ENCODE measurements at places on chromosomes 11 and 22.
A peak's percentile ranks its signal among the peaks of the same experiment; 100 is the strongest.

DNA sequence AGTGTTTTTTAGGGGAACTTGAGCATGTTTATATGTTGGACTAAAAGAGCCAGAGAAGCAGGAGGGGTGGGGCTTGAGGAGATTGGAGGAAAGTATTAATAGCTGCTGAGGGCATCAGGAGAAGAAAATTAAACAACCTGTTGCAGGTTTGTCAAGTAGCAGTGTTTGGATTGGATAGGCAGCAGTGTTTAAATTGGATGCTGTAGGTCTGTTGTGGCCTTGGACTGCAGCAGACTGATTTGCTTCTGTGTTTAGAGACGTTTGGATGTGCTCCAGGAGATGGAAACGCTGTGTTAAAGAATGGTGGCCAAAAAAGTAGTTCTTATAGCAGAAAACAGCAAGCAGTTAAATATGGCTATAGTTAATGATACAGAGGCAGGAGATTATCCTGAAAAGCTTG is 5.7 kb downstream of the EIF3L start:
- DNase-seq: no peak

DNA sequence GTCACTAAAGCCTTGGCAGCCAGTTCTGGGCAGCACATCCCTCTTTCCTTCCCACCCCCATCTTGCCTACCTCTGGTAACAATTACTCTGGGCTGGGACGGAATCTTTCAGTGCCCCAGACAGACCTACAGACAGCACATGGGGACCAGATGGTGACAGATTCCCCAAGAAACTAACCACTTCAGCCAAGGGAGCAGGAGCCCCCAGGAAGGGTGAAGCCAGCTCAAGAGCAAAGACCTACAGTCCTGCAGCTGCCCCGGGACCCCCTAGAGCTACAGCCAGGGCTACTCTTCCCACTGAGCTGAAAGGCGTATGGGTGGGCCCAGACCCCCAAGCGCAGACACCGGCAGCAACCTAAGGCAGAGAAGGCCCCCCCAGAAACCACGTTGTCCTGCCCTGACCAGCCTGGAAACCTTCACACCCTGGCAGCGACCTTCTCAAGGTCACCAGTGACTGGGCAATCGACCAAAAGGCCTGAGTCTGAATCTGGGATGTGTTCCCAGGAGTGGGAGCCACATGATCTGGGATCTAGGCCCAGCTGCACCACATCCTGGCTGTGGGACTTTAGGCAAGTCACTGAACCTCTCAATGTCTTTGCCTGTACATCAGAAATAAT is 65.8 kb downstream of the LRRC32 start:
- DNase-seq: no peak

- no peak for DNase-seq
Measured at GRCh38 chr11:64252003-64252872, 908 bp downstream of the PLCB3 start.

DNA sequence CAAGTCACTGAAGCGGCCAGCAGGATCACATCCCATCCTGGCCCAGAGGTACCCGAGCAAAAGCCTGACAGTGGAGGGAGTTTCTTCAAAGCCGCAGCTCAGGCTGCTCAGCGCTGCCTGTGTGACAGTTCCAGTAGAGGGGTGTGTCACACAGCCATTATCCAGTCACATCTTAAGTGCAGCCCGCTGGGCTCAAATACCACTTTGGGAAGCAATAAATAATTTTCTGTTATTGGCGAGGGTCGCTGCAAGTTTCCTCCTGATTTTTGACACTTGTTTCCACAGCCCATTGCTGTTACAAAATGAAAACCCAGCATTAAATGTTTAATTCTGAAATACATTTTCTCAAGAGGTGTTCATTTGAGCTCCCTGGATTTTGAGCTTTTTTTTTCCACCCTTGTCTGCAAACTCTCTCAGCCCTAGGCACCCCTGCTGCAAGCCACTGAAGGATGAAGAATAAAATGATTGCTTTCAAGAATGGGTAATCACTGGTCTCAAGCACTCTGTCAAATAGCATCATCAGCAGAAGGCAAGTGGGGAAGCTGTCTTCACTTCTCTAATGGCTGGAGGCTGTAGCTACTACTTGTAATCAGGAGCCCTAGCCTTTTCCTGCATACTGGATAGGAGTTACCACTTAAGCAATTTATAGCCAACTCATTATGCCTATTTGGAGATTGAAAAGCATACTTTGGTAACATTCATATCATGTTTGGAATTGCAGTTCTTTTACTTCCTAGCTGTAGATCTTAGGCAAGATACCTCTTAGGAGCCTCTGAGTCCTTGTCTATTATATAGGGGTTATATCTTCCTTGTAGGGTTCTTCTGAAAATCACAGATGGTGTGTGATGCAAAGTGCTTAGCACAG is 373.7 kb downstream of the METTL15 start:
- DNase-seq: no peak

GRCh38 chr11:82747471-82747870 is 13.8 kb upstream of the FAM181B start:
- DNase-seq: no peak

DNA sequence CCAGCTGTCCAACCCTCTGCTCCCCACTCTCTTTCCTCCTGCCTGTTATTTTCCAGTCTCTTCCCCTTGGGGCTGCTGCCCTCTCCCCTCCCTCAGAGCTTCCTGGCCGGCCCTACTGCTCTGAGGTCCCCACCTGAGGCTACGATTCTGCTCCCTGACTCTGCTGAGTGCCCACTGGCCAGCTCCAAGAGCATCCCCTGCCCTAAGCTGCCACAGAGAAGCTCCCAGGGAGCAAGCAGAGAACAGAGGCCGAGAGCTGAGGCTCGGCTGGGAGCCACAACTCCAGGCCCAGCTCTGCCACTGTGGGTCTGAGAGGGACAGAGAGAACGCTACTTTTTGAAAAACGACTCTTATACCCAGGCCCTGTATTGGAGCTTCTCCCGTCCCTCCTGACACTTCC is 61.1 kb downstream of the CHRDL2 start:
- DNase-seq: no peak

DNA sequence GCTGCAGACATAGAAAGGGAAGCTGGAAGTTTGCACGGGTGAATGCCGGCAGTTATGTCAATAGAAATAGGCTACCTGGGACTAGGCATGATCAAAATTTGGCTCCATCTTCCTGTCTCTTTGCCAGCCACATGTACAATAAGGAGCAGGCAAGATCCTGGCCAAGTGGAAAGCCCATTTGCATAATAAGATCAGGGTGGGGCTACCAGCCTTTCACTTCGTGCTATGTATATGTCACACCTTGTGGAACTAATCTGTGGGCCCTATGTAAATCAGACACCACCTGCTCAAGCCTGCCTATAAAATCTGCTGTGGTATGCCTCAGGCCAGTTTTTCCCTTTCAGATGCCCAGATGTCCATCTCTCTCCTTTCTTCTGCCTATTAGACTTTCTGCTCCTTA is 79.3 kb upstream of the DRD2 start:
- DNase-seq: no peak

DNA sequence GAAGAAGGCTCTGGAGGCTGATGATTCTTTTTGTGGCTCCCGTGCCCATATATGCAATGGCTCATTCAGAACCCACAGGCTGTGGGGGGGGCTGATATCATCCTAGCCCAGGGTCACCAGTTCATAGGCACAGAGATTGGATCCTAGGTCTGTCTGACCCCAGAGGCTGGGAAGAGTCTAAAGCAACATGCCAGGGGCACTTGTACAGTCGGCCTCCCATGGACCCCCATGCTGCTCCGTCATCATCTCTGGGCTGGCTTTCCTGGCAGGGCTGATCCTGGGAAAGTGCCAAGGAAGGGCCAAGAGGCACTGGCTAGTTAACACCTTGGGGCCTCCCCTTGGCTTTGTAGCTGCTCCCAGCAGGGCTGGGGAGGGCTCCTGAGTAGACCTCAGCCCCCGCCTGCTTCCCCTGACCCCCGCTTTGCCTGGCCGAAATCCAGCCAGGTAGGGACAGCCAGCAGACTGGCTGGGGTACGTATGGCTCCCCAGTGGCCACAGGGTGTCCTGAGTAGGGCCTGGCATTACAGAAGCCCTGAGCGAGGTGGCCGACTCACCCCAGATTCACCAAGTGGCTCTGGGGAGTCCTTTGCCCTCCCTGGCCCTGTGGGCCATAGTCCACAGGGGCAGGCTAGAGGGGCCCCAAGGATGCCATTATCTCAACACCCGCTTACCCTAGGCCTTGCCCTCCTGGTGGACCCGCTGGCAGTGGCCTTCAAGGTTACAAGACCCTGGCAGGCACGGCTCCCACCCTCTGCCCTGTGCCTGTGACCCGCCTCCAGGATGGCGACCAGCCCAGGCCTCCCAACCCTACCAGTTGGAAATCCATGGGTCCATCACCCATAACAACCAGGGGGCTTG is 22.5 kb downstream of the FADS3 start:
- DNase-seq: no peak

DNA sequence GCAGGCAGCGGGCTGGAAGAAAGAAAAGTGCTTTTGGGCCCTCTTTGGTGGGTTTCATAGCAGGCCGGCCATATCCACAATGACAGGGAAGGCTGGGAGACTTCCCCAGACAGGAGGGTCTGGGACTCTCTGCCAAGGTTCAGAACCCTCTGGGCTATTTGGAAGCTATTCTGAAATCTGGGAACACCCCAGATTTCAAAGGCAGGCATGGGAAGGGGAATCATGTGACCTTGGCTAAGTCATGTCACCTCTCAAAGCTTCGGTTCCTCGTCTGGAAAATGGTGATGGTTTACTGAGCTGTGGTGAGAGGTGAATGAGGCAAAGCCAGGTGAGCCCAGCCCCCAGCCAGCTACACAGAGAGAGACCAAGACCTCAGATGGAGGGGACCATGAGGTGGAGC is 4.6 kb downstream of the CASTOR1 start:
- peak; percentile 28 for DNase-seq

GRCh38 chr11:15471895-15472799 is 357.4 kb downstream of the INSC start:
- DNase-seq: no peak

DNA sequence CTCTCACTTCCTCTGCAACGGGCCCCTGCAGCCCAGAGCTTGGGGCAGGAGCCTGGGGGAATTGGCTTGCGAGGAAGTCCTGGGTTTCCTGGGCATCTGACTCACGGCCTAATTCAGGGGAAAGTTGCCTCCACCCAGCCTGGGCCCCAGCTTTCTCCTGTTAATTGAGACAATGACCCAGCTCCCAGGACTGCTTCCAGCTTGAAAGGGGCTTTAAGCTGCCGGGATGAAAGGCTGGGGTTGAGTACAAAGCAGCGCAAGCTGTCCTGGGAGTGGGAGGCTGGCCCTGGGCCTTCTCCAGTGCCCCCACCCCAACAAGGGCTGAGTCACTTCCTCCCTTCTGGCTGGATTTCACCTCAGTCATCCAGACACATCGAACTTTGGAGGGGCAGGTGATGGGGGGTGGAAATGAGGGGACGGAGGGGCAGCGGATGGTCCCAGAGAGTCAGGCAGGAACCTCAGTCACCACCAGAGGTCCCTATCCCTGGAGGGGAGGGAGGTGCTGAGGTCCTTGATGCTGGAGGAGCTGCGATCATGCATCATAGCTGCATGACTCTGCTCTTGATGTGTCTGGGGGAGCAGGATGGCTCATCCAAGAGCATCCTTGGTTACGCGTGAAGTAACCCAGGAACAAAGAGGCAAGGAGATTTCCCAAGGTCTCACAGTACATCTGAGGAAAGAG is 30.1 kb upstream of the OAF start:
- no peak for DNase-seq

DNA sequence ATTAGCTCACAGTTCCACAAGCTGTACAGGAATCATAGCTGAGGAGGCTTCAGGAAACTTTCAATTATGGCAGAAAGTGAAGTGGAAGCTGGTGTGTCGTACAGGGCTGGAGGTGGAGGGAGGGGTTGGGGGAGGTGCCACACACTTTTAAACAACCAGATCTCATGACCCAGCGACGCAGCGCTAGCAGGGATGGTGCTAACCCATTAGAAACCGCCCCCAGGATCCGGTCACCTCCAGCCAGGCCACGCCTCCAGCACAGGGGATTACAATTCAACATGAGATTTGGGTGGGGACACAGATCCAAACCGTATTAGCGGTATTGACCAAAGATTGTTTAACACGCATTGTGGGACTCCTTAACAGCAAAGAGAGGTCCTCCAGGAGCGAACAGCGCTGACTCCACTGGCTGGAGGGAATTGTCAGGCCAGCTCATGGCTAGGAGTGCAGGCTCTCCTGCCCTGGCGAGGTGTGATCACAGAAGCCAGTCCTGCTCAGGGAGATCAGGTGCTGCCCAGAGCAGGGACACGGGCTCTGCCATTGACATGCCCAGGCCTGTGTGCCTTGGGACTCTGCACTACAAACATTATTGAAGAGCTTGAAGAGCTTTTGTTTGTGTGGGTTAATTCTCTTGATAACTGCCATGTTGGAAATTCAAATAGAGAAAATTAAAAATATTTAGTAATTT is 215.3 kb downstream of the TBC1D22A start:
- DNase-seq: no peak

- DNase-seq: no peak
Measured at GRCh38 chr11:78424334-78425270, 7.0 kb upstream of the GAB2 start.

Data from RWPE2 (cell line).